ENCODE measurements at places on chromosomes 3 and 15.

DNA sequence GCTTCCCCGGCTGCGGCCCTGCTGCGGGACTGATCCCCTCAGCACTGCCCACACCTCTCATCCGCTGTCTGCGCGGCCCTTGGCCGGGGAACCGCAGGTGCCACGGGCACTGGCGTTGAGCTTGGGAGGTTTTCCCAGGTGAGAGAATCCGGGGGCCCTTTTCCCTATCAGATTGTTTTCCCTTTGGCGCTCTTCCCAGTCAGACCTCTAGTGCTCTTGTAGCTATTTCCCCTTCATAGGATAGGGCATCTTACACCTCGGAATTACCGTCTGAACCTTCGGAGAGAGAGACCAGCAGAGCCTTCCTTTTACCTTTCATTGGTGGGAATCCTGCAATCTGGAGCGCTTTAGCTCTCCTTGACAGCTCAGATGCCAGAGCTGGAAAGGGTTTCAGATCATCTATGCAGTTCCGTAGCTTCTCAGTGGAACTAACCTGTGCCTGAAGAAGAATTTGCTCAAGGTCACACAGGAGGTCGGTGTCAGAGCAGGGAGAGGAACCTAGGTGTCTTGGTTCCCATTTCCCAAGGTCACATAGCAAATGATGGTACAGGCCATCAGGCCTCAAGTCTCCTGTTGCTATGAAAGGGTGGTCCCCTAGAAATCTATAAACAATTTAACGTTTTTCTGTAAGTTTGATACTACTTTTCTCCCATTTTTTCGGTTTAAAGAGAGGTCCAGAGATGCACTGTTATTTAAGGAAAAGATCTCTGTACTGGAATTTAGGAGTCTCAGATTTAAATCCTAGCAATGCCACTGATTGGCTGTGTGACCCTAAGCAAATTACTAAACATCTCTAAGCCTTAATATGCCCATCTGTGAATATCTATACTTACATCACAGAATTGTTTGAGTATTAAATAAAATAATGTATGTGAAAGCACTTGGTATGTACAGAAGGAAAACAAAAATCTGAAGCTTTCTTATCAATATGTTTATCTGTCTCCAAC is 916 bp downstream of the IDH3A start:
- no peak for DNase-seq

DNA sequence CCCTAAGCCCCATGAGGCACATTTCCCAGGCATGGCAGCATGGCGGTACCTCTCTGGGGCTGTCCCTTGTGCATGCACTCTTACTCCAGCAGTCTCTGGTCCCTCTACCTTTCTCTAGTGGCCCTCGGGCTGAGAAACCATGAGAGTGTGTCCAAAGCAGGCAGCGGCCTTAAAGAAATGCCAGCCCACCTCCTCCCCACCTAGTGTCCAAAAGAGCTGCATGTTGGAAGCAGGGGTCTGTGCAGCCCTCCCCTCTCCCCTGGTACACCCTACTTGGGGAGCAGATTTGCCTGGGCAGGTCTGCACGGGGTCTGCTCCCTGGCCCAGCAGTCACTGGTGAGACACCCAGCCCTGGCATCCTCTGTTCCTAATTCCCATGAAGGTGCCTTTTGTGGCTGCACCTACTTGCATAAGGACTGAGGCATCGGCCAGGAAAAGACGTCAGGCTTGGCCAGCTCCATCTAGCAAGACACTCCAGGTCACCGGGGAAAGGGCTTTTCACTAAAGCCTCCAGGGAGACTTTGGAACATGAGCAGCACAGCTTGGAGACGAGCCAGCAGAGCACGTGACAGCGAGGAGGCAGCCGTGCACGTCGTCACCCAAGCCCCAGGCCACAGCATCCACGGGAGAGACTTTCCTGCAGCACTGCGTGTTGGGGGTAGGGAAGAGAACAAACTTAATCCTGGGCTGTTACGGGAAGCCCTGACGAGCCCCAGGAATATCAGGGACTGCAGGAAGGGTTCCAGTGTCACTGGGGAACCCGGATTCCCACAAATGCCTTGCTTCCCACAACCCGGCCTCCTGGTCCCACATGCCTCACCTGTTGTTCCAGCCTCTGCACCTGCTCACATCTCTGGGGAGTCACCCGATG is 38.8 kb downstream of the TM2D3 start:
- DNase-seq = no peak

DNA sequence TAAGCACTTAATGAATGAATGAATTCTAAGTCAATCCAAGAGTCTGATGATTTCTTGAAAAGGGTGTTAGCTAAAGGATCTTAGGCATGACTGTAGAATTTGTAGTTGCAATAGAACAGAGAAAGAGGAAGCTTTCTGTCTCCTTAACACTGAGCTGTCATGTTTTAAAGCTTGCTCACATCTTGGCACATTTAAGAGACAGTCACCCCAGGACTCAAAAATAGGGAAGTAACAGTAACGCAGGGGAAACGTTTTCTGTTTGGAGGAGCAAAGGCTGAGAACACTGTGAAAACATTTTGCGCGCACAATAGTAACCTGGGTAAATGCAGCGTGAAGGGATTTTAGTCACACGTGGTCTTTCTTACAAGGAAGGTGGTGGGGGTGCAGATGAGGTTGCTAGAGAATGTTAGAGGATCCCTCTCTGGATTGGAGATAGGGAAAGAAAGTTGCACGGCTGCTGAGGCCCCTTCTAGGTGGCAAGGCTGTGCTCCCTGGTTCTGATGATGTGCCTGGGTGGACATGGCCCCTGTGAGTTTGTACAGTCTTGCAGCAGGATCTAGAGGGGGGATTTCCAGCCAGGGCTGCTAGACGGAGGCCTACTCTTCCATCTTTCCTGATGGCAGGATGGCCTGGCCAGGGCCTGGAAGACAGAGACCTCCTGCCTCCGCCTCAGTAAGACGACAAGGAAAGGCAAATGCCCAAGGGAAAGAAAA is 12.0 kb downstream of the STARD5 start:
- DNase-seq = peak; percentile 10

- DNase-seq = peak; percentile 56
These were observed 27.3 kb upstream of the BCL2L10 start for GRCh38 chr15:52139599-52140462.

DNA sequence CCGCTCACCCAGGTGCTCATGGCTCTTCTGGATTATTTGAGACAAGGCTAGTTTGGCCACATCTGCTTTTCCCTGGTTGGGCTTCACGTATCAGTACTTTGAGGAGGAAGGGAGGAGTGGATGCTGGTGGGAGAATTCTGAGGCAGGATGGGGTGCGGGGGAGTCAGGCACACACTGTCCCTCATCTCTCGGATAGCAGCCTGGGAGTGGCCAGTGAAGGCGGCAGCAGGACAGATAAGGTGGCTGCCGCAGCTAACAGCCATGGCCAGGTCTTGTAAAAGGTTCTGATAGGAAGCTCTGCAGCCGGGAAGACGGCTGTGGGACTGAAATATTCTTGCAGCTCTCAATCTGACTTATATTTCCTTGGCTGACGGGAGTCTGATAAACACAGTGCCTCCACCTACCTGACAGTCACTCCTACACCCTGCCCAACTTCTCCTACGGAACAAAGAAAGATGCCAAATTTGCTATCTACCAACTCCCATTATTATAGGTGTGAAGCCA is 87.3 kb downstream of the MESD start:
- no peak for DNase-seq

DNA sequence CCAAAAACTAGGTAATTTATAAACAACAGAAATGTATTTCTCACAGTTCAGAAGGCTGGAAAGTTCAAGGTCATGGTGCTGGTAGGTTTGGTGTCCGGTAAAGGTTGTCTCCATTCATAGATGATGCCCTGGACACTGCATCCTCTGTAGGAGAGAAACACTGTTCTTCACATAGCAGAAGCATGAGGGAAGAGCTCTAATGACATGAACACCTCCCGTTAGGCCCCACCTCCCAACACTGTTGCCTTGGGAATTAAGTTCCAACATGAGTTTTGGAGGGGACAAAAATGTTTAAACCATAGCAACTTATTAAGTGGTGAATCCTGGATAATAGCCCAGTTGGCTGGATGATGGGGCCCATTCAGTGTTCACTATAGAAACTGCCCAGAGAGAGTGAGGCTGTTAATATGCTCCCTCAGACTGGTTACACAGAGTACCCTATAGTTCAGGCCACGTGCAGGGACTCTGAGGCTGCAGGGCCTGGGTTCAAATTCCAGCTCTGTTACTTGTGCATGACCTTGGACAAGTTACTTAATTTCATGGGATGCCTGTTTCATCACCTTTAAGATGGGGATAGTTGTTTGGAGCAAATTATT is 37.0 kb downstream of the CCNL1 start:
- no peak for DNase-seq

- DNase-seq = no peak
These were observed 73.9 kb downstream of the SEC22A start for GRCh38 chr3:123275691-123276090.
